ENCODE measurements at places on chromosomes 11 and 22.

DNA sequence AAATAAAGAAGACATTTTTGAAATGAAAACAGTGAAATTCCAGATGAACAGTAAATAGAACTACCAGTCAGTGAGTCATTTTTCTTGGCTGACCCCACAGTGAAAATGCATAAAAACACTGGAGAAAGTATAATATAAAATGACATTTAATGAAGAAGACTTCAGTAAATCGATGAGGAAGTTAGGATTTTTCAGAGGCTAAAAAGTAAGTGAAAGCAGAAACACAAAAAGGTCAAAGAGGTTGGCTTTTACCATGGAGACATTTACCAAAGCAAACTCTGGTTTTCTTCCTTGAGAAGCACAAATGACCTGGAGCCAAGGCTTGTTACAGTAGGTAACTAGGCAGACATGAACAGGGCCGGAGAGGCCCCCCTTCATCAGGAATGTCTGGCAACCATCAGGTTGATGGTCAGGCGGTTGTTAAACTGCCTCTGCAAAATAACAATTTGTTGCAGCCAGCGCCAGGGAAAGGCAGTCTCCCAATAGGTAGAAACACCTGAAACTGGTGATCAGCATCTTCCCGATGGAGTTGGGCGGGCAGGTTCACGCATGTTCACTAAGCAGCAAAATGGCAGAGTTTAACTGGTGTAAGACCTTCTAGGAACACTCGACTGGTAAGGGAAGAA is 16.7 kb upstream of the TMEM123 start:
- DNase-seq = peak; percentile 59

DNA sequence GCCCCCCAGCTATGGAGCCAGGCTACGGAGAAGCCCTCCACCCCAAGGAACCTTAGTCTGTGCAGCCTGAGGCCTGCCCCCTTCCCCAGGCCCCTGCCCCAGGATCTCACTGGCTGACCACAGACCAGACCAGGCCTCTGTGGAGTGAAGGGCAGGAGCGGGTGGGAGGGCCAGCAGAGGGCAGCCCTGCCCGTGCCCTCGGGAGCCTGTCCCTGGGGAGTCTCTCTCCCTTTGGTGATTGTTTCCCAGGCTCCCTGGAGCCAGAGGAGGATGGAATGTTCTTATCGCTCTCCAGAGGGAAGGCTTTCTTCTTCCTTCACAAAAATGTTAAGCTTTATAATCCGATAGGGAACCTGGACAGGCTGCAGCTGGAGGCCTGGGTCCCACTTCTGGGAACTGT is 455.3 kb downstream of the SOX6 start:
- peak; percentile 48 for DNase-seq

DNA sequence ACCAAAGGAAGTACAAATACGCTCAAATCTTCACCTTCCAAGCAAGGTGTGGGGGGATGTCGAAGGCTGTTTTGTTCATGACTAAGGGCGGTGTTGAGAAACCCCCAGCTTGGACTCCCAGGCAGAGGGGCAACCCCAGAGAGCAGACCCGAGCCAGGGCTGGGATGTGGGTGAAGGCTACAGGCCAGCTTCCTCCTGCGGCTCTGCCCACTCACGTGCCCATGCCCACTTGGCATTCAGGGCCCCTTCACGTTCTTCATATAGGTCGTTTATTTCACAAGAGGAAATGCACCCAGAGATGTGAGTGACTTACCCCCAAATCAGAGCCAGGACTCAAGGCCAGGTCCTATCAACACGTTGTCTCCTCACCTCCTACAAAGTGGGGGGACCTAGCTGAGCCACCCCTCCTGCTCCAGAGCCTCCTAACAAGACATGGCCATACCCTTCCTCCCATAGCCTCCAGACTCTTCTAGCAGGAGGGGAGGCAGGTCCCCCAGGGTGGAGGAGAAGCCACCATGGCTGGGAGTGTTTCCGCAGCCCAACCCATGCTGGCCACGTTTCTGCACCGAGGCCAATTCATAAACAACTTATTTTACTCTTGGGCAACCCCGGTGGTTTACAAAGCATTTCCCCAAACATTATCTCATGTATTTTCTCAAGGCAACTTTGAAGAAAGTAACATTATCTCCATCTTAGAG is 22.0 kb downstream of the TMEM184B start:
- no peak for DNase-seq

GRCh38 chr11:86251345-86251744 is 6.8 kb downstream of the EED start:
- no peak for DNase-seq

- peak; percentile 44 for DNase-seq
Observed at GRCh38 chr11:119774172-119774763, 45.3 kb upstream of the NECTIN1 start.

DNA sequence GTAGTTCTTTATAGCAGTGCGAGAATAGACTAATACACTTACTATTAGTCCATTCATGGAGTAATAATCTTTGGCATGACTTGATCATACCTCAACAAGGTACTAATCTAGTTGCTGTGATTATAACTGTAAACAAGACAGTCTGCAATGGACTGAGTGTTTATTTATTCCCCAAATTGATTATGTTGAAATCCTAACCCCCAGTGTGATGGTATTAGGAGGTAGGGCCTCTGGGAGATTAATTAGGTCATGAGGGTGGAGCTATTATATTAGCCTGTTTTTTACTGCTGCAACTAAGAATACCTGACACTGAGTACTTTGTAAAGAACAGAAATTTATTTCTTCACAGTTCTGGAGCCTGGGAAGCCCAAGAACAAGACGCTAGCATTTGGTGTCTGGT is 30.9 kb upstream of the CSNK2A3 start:
- no peak for DNase-seq

GRCh38 chr22:22030493-22031182 is 48.1 kb upstream of the TOP3B start:
- peak; percentile 8 for DNase-seq

DNA sequence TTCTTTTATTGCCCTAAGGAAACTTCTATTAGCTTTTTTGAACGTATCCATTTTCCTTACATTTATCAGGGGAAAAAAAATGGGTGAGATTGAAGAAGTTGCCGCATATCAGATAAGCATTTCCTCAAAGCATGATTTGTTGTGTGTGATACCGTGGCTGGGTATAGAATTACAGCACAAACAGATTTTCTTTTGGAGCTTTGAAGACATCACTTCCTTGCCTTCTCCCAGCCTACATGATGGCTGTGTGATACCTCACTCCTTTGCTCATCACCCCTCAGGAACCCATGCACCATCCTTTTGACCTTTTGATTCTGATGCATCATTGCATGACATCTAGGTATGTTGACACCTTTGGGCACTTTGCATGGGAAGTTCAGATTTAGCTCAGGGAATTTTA is 1155.3 kb downstream of the BRD1 start:
- DNase-seq = no peak

- no peak for DNase-seq
Observed at GRCh38 chr22:25331050-25331449, 111.6 kb downstream of the CRYBB2 start.

- no peak for DNase-seq
Observed at GRCh38 chr11:68753300-68753699, 2.0 kb upstream of the TESMIN start.

DNA sequence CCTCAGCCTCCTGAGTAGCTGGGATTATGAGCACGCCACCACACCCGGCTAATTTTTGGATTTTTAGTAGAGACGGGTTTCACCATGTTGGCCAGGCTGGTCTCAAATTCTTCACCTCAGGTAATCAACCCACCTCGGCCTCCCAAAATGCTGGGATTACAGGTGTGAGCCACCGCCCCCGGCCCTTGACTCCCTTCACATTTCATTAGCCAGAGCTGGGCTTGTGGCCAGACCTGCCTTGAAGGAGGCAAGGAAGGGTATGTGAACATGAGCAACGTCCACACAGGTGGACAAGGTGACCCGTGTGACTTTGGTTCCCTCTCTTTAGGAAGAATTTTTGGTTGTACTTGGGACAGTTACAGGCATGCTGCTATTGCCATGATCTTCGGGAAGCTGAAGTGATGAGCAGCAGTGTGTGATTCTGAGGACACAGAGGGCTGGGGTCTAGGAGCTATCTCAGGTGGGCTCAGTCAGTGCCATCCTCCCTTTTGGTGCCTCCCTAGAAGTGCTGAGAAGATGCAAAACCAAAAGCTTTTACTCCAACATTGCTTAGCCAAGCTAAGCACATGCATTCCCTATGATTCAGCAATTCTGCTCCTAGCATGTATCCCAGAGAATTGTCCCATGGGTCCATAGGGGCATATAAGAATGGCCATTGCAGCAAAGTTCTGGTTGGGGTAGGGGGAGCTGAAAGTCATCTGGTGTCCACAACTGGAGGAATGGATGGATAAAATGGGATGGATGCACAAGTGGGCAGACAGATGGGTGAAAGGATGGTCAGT is 6.1 kb downstream of the AP5B1 start:
- DNase-seq = no peak

DNA sequence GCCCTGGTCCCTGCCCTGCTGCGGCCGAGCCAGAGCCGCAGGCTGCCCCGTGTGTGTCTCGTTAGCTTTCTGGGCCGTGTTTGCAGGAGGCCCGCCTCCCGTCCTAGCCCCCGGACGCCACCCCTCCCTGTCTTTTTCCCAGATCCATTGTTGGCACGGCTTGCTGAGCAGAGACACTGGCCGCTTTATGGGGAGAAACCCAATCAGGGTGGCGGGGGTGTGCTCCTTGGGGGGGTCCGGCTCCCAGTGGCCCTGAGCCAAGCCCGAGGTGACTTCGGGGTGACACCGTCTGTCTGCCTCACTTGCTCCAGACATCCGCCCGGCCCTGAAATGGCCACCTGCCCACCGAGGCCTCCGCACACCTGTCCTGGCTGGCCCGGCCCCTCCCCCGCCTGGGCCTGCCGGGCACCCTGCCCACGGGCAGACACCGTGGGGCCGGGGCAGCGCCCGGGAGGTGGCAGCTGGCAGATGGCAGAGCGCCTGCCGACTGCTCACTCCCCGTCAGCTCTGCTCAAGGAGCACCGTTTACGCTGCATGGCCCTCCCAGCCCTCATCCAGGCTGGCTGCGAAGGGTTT is 43.1 kb upstream of the PPARA start:
- no peak for DNase-seq

GRCh38 chr11:66851698-66852465 is 5.0 kb upstream of the LRFN4 start:
- no peak for DNase-seq

- no peak for DNase-seq
Observed at GRCh38 chr11:87465716-87466115, 428.0 kb downstream of the TMEM135 start.

DNA sequence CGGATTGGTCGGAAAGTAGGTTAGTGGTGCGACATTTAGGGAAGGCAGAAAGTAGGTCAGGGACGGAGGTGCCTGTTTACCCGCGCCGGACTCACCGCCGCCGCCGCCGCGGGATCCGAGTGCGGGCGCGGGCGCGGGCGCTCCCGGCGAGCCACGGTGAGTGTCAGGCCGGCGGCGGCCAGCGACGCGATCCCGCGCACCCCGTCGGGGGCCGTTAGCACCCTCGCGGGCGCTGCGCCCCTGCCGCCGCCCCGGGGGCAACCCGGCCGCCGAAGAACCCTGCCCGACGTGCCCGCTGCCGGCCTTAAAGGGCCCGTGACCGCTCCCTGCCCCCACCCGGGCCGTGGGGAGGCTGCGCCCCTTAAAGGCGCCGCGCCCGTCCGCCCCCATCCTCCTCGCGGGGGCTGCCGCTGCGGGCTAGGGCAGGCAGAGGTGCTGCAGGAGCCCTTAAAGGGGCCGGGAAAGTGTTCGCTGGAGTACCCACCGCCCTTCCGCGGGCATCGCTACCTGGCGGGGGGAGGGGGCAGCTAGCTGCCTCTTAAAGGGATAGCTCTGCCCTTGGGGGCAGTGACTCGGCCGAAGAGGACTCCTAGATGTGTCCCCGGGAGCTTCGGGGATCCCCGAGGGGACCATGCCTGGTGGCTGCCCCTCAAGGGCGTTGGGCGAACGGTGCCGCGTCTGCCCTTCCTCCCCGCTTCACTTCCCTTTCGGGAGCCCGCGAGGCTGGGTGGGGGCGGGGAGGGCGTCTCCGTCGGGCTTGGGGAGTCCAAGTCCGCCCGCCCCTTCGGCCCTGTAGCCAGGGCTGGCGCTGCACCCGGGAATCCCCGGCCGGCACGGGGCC is at the start of gene BMAL1:
BMAL1 (plus strand) TSS at position 23 of the 841 bp plus-strand sequence. CDS start 76,519 bp downstream, outside the sequence.
- peak; percentile 23 for DNase-seq

- no peak for DNase-seq
Observed at GRCh38 chr11:68266936-68267880, 4.6 kb downstream of the C11orf24 start.

DNA sequence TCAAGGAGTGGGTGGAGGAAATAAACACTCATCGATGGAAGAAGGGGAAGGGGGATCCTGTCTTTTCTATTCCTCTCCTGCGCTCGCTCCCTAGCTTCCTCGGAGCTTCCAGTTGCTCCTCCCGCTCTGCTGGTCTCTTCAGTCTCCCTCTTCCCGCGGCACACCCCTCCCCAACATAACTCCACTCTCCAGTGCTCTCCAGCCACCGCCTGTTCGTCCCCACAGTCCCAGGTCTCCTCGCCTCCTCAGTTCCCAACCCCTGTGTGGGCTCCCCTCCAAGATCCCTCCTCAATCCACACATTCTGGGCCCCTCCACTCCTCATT is 438 bp downstream of the ZW10 start:
- peak; percentile 29 for DNase-seq

DNA sequence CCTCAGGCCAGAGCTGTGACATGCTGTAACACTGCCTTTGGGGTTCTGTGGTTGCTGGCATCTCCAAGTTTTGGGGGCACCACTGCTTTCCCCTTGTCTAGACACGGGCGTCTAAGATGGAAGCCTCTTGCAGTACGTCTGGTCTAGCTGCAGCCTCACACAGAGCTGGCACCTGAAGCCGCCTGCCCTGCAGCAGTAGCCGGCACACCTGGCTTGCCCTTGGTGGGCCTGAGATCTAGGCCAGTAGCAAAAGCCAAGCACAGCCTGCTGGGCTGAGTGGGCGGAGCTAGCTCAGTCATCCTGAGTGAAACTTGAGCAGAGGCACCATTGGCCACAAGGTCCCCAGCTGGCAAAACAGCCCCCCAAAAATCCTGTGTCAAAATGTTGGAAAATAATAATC is 154.2 kb downstream of the DLG2 start:
- no peak for DNase-seq

GRCh38 chr22:37662039-37662438 is 3.5 kb downstream of the PDXP start:
- DNase-seq = no peak

- DNase-seq = no peak
Observed at GRCh38 chr22:43755011-43755410, 57.1 kb downstream of the EFCAB6 start.

- DNase-seq = no peak
Observed at GRCh38 chr11:133824593-133824992, 20.7 kb downstream of the SPATA19 start.

- no peak for DNase-seq
Observed at GRCh38 chr11:15093432-15093831, 20.0 kb downstream of the CALCB start.

DNA sequence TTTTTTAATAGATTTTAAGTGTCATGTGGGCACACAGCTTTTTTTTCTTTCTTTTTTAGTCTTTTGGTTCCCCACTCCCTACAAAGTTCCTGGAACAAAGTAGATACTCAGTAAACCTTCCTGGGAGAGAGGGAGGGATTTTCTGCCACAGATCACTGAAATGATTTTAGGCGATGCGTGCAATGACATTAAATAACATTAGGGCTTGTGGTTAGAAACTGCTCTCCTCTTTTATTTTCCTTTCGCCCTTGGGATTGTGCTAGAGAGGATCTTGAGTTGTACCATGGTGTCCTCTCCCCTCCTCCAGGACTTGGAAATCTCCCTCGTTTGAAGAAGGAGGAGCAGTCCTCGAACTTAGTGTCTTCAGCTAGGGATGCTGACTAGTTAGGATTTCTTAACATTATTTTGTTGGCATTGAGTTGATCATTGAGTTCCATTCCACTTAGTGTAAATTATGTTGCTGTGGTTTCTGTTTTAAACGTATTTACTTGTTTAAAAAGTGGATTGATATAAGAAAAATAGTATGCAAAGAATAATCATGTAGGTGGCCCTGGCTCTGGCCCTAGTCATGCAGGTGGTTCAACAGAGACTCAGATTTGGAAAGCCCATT is 88.4 kb downstream of the TRAF6 start:
- no peak for DNase-seq

Data from fibroblast of pulmonary artery (primary cell).